ENCODE measurements at places on chromosomes 1 and 21.

DNA sequence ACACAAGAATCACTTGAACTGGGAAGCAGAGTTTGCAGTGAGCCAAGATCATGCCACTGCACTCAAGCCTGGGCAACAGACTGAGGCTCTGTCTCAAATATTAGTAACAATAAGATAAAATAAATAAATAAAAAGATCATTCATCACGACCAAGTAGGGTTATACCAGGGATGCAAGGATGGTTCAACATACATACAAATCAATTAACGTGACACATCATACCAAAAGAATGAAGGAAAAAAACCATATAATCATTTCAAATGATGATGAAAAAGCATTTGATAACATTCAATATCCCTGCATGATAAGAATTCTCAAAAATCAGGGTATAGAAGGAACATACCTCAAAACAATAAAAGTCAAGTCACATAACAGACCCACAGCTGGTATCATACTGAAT is 38.3 kb downstream of the PHTF1 start:
- DNase-seq, result no peak

- DNase-seq, result no peak
These were observed 75.3 kb downstream of the KCNK1 start for GRCh38 chr1:233689017-233689747.

DNA sequence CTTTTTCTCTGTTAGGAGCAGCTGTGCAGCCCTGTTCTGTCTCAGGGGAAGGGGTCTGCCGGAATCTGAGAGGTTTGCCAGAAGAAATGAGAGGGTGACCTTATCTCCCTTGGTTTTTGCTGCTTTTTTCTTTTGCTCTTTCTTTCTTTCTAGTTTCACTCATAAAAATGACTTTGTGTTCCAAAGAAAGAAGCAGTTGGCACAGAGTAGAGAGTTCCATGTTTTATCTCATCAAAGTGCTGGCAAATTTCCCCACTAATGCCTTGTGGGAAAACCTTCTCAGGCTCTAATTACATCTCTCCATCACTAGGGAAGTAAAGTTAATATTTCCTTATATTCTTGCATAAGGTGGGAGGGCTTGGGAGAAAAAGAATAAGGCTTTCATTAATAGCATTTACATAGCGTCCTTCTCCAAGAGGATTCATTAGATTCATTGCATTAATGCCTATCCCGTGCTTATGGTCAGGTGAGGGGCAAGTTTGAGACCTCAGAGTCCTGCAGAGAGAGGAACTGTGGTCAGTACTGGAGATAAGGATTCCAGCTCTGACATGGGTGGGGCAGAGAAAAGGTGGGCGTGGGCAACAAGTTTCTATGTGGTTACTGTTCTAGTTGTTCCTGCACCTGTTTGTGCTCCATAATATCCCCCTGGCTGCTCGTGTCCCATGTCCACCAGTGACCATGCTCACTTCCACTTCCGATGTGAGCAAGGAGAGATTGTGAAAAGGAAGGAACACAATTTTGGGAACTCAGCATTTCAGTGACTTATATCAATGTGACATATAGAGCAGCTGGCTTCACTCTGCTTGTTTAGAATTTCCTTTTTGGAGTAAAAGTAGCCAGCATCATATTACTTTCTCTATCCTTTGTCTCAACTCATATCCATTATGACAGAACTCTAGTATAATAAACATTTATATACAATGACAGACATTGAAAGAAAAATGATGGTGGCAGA is 79.5 kb downstream of the DISC1 start:
- DNase-seq, result no peak

GRCh38 chr1:7785108-7785507 is 1.0 kb downstream of the PER3 start:
- DNase-seq, result no peak

GRCh38 chr1:28915031-28915895 is 894 bp downstream of the EPB41 start:
- peak; percentile 31 for DNase-seq
